ENCODE measurements at places on chromosomes 5 and 9.

DNA sequence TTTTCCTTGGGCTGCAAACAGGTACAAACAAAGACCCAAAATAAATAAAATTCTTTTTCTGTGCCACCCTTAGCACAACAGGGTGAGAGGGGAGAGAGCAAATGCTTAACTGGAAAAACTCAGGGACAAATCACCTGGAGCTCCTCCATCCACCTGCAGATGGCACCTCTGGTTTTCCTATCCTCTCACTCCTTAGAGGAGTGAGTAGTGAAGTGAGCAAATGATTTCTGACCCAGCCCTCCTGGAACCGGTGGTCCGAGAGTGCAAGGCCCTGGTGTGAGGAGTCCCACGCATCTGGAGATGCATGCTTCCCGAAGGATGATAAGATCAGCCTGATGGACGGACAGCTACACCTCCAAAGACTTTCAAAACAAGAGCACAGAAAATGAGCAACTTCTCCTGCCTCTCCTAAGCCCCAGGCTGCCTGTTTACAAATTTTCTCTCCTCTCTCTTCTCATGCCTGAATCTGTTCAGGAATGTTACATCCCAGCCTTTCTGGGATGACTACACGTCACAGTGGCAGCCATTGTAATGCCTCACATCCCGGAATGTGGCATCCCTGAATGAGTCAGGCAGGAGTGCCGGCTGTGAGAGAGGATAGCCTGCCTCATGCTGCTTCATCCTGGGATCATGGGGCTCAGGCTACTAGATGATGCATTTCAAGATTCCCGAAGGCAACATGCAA lies 86.4 kb downstream of the ADRB2 start:
- DNase-seq = peak; percentile 54

GRCh38 chr5:65883461-65883860 lies 42.9 kb upstream of the ERBIN start:
- no peak for DNase-seq

DNA sequence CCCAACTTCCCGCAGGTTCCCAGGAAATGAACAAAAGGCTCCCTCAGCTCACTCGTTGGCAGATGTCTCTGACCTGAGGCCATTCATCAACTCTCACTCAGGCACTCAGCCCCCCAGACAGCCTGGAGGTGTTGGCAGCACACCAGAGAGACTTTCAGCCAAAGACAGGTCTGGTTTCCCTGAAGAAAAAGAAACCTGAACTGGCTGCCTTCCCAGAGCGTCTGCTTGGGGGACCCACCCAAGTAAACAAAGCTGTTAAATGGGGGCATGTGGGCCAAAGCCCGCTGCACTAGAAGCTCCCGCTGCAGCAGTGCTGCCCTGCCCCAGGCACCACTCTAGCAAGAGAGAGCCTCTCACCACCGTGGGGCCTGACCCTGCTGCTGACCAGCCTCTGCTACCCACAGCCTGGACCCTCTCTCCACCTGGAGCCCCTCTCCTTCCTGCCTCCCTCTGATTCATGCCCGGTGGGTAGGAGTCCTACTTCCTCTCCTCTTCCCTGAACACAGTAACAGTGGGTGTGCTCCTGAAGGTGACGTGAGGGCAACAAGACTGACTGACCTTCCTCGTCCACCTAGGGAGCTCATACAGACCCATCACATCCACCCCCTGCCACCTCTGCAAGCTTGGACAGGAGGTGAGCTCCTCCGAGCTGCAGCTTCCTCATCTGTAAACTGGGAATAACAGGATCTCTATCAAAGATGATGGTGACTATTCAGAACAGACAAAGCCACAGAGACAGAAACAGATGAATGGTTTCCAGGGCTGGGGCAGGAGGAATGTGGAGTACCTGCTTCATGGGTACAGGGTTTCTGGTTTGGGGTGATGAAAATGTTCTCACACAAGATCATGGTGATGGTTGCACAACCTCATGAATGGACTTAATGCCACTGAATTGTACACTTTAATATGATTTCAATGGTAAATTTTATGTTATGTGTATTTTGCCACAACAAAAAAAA lies 31.0 kb upstream of the GABRP start:
- DNase-seq = no peak

GRCh38 chr5:81516091-81516490 lies 122.2 kb upstream of the ACOT12 start:
- DNase-seq = no peak

GRCh38 chr5:64814073-64814472 lies 45.3 kb downstream of the CWC27 start:
- DNase-seq = no peak

- DNase-seq = no peak
Observed at GRCh38 chr9:12318732-12319685, 374.2 kb upstream of the TYRP1 start.

GRCh38 chr5:106189121-106189809 lies 1481.5 kb downstream of the EFNA5 start:
- peak; percentile 93 for DNase-seq

- DNase-seq = peak; percentile 93
Observed at GRCh38 chr5:170861917-170862766, at the start of gene RANBP17. TSS of gene RANBP17 (plus strand) at chr5:170862018.
